BE2C (cell line): ENCODE measurements at places on chromosomes 5 and 9.

- no peak for DNase-seq
Observed at GRCh38 chr5:90930756-90931431, 372.3 kb downstream of the ADGRV1 start.

DNA sequence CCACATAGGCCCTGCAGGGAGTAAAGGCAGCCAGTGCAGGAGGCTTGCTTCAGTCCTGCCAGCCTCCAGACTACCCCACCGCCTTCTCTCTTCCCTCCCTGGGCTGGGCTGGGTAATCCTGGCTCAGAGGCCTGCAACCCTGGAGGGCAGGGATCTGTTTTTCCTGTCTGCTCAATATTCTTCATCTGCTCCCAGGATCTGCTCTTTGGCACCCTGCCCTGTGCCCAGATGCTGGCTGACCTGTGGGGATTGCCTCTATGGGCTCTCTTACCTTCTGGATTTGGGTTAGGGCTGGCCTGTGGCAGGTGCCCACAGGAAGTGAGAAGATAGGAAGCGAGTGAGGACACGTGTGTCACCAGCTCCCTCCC, 7.3 kb upstream of the ANGPTL2 start:
- DNase-seq: peak; percentile 78

- DNase-seq: no peak
Observed at GRCh38 chr5:140821375-140822280, at the start of gene PCDHA5. PCDHA5 (plus strand) TSS chr5:140821613.

GRCh38 chr5:122181863-122182262, 52.5 kb downstream of the ZNF474 start:
- DNase-seq: no peak

- no peak for DNase-seq
Observed at GRCh38 chr5:171736976-171737891, 48.4 kb upstream of the SMIM23 start.

DNA sequence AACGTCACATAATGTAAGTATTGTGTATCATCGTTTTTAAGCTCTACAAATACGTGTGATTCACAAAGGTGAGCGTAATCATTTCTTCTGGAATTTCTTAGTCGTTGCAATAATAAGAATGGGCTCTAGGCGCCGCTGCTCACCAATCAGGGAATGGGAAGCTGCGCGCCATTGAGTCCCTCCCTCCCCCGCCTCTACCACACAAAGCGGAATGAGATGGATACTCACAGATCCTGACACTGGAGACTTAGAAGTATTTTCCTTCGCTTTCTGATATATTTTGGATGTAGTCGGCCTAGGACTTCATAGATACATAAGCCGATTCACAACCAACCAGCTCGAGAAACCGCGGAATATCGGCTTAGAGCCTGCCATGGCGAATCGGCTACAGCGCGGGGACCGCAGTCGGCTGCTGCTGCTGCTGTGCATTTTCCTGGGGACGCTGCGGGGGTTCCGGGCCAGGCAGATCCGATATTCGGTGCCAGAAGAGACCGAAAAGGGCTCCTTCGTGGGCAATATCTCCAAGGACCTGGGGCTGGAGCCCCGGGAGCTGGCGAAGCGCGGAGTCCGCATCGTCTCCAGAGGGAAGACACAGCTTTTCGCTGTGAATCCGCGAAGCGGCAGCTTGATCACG, at the start of gene PCDHGA11:
PCDHGA11 (plus strand) TSS at position 197 of the 634 bp plus-strand sequence; CDS start at position 374, 177 bp downstream.
- peak; percentile 51 for DNase-seq

DNA sequence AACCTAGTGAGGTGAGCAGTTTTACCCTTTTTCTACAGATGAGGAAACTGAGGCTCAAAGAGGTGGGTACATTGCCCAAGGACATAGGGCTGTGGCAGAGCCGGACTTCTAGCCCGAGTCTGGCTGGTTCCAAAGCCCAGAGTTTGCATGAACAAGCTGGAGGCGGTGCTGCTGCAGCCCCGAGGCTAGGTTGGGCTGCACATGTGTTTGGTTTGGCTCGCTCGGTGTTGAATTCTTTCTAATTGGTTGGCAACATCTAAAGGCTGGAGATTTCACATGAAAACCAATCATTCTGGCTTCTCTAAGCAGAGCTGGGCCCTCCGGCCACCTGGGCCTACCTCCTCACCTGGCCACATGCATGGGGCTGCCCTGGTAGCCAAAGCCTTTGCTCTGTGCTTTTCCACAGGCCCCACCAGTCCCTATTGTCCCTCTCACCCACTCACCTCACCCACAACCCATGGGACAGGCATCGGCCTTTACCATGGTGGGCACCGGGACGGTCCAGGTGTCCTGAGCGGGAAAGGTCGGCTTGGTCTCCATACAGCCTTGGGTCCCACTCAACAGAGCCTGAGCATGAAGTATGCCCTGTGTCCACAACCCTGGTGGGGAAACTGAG, 262.3 kb downstream of the NSG2 start:
- DNase-seq: no peak

DNA sequence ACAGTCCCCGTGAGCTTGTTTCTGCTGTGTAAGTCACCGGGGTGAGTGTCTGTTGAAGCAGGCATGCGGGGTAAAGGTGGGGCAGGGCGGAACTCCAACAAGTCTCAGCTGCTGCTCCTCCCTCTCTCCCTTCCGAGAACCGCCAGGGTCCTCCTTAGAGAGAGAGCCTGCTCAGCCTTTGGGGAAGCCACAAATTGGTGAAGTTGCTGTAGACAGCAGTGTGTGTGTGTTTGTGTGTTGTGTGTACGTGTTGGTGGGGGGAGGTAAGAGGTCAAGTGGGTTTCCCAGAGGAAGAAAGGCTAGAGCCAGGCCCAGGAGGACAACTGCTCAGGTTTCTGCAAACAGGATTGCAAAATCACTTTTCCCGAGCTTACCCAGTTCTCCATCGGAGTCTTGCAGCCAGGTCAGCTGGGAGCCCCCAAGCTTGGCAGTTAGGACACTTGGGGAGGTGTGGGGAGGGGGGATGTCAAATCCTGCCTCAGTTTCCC, 38.9 kb upstream of the DAB2IP start:
- DNase-seq: no peak

- DNase-seq: peak; percentile 56
Observed at GRCh38 chr9:17810728-17811571, 232.1 kb downstream of the SH3GL2 start.

DNA sequence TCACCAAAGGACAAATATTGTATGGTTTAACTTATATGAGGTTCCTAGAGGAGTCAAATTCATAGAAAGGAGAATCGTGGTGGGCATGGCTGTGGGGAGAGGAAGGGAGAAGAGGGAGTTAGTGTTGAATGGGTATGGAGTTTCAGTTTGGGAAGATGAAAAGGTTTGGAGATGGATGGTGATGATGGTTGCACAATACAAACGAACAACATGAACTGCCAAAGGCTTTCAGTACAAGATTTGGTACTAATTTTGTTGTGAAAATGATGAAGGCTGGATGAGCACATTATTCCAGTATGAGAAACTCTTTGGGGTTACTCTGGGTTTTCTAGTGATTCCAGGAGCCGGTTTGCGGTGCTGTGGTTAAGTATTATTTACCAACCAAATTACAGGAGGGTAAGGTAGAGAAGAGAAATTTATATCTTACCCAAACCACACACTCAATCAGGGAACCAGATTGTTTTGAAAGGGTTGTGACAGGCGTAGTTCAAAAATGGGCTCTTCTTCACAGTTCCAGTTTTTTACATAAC, 112.0 kb upstream of the TBC1D2 start:
- DNase-seq: no peak

- no peak for DNase-seq
Observed at GRCh38 chr9:89810431-89810830, 205.6 kb downstream of the GADD45G start.

DNA sequence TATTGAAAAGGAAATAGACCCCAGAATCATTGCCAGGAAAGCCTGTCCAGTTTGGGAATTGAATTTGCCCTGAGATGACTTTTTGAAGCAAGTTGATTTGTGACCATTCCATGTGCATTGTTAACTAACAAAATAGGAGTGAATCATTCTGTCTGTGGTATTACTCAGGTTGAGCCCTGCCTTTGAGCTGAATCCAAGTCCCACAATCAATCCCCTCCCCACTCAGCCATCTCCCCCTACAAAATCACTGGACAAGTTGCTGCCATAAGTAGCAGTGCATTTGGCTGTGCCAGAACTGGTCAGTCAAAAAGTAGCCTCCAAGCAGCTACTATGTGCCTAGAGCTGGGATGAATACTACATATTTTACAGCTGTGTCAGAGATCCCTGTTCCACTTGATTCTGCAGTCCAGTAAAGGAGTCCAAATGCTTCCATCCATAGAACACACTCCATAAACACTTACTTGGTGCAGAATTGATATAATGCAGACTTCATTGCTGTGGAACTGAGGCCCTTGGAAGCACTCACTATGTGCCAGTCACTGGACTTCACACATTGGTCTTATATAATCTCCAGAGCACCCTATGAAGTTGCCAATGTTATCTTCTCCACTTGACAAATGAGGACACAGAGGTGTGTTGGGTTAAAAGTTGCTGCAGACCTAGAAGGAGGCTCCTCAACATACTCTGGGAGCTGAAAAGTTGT, 96.1 kb downstream of the ZNF462 start:
- no peak for DNase-seq

DNA sequence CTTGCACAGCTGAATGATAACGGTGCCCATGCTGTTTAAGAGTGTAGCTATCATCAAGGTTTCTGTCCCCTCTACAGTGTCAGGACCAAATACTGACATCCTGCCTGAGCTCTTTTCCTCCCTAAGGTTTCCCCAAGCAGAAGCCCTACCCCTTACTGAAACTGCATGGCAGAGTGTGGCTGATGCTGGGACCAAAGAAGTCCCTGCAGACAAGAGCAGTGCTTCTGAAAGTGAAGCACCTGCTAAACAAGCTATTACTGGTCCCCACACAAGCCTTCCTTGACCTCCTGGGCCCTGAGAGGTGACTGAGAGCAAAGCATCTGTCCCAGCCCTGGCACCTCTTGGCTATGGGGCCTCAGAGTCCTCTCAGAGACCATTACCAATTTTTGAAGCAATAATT, 56.1 kb downstream of the CFAP90 start:
- DNase-seq: no peak

GRCh38 chr5:33448118-33448517, 7.4 kb downstream of the TARS1 start:
- no peak for DNase-seq

- DNase-seq: no peak
Observed at GRCh38 chr5:139955053-139955605, 88.0 kb downstream of the NRG2 start.

DNA sequence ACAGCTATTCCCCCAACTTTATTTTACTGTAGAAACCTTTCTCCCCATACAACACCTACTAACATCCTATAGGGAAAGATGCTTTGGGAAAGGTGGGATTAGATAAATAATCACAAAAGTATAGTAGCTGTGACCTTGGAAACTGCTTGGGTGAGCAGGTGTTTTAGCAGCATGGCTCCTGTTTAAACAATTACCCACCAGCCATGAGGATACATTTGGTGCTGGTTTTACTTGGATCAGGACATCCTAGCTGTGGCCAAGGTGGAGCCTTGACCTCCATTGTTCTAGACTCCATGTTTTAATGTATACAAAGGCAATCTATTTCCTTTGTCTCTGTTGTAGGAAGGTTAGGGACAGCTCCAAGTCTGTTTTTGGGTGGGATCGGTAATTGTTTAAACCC, 56.8 kb upstream of the ALDH1B1 start:
- DNase-seq: no peak

DNA sequence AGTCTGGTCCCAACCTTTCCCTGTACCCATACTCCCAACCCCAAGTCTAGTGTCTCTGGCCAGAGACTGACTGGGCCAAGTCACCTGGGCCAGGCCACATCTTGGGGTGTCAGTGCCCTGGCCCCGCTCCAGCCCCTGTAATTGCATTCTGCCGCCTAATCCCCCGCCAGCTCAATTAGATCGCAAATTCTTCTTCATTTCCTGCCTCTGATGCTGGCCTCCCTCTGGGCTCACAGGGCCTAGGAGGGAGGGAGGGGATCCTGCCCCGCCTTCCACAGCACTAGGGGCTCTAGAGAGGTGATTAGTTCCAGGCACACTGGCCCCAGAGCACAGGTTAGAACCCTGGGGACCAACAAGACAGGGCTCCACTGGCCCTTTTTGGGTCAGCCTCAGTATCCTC, 5.5 kb downstream of the CXXC5 start:
- DNase-seq: no peak

GRCh38 chr5:74575741-74576538, 64.6 kb downstream of the ENC1 start:
- peak; percentile 30 for DNase-seq

DNA sequence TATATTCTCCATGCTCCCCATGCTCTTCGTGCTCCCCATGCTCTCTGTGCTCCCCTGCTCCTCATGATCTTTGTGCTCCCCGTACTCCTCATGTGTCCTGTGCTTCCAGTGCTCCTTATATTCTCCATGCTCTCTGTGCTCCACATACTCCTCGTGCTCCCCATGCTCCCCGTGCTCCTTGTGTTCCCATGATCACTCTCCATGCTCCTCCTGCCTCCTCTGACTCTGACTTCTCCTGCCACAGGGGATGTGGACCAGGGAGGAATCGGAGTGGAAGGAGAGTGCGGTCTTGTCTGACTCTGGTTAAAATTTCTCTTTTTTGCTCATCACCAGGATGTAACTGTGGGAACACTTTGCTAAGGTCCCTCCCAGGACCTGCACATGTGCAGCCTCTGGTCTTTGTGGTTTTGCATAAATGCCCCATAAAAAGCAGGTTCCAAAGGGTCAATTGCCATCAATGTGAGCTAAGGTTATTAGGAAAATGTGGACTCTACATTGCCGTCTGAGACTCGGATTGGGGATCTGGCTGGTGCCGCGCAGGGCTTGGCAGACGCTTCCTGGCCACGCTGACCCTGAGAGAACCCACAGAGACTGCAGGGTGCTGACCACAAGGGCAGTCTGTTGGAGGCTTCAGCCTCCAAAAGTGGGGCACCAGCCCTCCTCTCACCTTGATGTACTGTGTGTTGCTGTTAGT, 52.5 kb downstream of the TRIP13 start:
- no peak for DNase-seq

GRCh38 chr9:36045610-36046009, 8.9 kb downstream of the RECK start:
- DNase-seq: no peak

GRCh38 chr9:98284754-98285153, 29.3 kb upstream of the TBC1D2 start:
- DNase-seq: no peak

- DNase-seq: no peak
Observed at GRCh38 chr5:62296998-62297397, 9.0 kb upstream of the KIF2A start.

DNA sequence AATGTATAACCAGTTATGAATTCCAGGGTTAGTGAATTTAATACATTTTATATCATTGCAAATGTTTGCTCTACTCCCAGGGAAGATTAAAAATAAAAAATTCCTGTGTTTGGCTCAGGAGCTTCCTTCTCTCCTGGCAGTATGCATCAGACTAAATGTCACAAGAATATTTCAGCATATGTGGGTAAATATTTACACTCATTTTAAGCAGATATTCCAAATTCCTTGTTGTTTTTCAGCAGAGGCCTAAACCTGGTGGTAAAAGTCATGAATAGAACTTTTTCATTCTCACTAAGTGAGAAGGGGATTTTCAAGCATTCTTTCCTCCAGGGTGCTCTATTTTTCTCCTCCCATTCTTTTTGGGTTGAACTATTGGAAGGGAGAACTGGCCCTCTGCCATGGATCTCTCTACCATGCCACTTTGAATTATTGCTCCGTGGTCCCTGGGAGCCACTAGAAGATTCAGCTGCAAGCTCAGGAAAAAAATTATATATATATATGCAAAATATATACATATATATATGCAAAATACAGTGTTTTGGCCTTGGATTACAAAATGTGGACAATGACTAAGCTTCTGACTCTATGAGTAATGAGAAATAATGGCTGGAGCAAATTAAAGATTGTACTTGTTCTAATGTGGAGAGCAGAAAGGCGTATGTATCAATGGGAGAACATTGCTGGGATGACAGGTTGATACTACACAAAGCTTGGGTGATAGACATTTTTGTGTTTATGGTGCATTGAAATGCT, 180.6 kb upstream of the PAPPA start:
- DNase-seq: no peak
